IMR-90 (cell line): ENCODE measurements at places on chromosomes 3 and 15.

GRCh38 chr15:47265686-47266085 is 451.6 kb upstream of the SEMA6D start:
- H3K4me1 ChIP-seq, result no peaks in the 10 kb centered on the region
- H3K36me3 ChIP-seq, result no peaks in the 10 kb centered on the region
- no peaks in the 10 kb centered on the region for H3K27me3 ChIP-seq
- no peak overlapping the region for H3K4me3 ChIP-seq

- 0 out of 2 replicates have a peak, but pooled peaks cover 1% of the 10 kb centered on the region for H3K36me3 ChIP-seq
- H3K27me3 ChIP-seq, result no peaks in the 10 kb centered on the region
- no peak overlapping the region for H3K4me3 ChIP-seq
- peaks cover 8% of the 10 kb centered on the region for H3K4me1 ChIP-seq
- DNase-seq, result peak; percentile 93
- peak overlapping the region; percentile 8; the same call in 1 of the 2 replicates for H3K27ac ChIP-seq
Observed at GRCh38 chr3:42179110-42179725, 86.8 kb downstream of the CCK start.

DNA sequence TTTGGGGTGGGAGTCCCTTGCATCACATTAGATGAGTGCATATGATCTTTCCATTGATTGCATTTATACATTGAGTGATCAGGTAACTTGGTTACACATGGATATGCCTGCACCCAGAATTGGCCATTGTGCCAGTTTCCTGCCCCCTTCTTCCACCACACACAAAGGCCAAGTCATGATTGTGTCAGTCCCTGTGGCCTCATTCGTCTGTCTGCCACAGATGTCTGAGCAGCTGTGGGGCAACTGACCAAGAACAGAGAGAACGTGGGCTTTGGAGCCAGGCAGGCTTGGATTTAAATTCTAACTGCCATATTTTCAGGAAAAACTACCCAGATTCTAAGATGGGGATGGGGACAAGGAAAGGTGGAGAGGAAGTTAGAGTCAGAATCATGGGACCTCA is 27.0 kb downstream of the CCNL1 start:
- H3K27ac ChIP-seq, result no peak overlapping the region
- peaks cover 39% of the 10 kb centered on the region for H3K4me1 ChIP-seq
- H3K36me3 ChIP-seq, result no peaks in the 10 kb centered on the region

- peaks cover 11% of the 10 kb centered on the region for H3K4me1 ChIP-seq
- DNase-seq, result peak; percentile 77
- H3K27me3 ChIP-seq, result no peaks in the 10 kb centered on the region
- H3K4me3 ChIP-seq, result no peak overlapping the region
- no peak overlapping the region for H3K27ac ChIP-seq
Observed at GRCh38 chr15:38041576-38041975, 107.1 kb downstream of the TMCO5A start.

DNA sequence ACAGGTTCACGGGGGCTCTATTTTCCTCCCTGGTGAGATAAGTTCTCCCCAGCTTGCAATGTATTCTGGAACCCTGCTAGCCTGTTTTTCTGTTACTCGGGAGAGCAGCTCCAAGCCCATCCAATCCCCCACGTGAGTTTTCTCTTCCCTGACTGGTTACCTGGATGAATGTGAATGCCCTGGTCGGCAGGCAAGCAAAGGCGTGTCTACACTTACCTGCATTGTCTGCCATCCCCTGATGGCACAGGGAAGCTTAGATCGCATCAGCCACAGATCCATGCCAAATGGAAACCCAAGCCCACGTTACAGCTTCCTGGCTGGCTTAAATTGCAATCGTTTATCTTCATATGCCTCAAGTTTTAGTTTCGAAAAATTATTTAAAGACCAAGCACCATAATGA is 149.9 kb downstream of the FOXP1 start:
- H3K4me1 ChIP-seq, result peaks cover 2% of the 10 kb centered on the region; the same call in 1 of the 2 replicates
- no peaks in the 10 kb centered on the region for H3K36me3 ChIP-seq
- no peak overlapping the region for H3K27ac ChIP-seq
- DNase-seq, result no peak
- no peaks in the 10 kb centered on the region for H3K27me3 ChIP-seq
- H3K4me3 ChIP-seq, result no peak overlapping the region

DNA sequence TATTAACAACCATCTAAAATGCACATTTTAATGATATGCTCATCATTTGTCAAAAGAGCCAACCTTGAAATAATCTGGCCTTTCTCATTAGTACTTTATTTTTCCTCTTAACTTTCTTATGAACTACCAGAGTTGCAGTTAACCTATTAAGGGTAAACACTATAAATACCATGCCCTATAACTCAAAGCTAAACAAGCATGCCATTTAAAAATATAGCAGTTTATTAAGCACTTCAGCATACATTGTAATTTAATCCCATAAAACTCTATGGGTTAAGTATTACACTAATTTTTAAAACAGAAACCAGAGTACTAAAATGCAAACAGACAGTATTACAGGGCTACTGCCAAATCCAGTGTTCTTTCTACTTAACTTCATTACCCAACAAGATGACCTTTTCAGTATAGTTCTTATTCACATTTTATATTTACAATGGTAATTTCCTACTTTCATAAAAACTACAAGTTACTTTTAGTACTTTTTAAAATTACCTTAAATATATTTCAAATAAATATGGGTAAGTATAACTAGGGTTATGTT is 11.8 kb downstream of the NPTN start:
- no peak overlapping the region for H3K27ac ChIP-seq
- H3K4me3 ChIP-seq, result no peak overlapping the region
- no peaks in the 10 kb centered on the region for H3K27me3 ChIP-seq
- H3K4me1 ChIP-seq, result peaks cover 4% of the 10 kb centered on the region
- DNase-seq, result no peak

DNA sequence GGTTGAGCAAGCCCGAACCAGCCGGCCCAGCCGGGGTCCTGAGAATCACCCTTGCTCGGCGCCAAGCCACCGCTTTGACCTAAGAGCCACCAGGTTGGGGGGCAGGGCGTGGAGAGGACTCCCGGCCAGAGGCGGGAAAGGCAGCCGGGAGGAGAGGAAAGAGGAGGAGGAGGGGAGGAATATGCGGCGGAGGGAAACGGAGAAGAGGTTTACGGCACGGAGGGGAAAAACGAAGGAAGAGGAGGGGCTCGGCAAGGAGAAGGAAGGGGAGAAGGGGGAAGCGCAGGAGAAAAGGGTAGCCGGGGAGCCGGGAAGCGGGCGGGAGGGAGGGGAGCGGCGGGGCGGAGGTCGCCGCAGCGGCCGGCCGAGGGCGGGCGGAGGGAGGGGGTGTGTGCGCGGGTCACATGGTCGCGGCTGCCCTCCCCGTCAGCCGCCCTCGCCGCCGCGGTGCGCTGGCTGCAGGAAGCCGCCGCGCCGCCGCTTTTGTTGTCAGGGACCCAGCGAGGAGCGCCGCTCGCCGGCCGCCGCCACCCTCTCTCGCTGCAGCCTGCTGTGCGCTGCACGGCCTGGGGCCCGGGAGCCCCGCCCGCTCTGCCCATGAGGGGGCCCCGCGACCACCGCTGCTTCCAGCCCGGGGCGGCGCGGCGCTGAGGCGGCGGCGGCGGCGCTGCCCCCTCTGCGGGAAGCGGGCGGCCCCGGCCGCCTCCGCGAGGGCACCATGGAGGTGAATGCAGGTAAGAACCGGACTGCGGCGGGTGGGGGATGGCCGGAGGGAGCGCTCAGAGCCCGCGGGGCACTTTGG is at the start of gene NR1D2:
NR1D2 (plus strand) TSS at position 426 of the 802 bp plus-strand sequence; CDS start at position 719, 293 bp downstream.
- DNase-seq, result peak; percentile 73
- H3K27me3 ChIP-seq, result no peaks in the 10 kb centered on the region
- no peaks in the 10 kb centered on the region; the same call in 1 of the 2 replicates for H3K36me3 ChIP-seq
- H3K4me1 ChIP-seq, result peaks cover 13% of the 10 kb centered on the region

- peaks cover 4% of the 10 kb centered on the region; the same call in 1 of the 2 replicates for H3K4me1 ChIP-seq
- no peaks in the 10 kb centered on the region for H3K27me3 ChIP-seq
Observed at GRCh38 chr3:123952844-123953520, 8.0 kb downstream of the CCDC14 start.

GRCh38 chr3:187327845-187328244 is 36.3 kb upstream of the MASP1 start:
- no peaks in the 10 kb centered on the region for H3K4me1 ChIP-seq
- peaks cover 23% of the 10 kb centered on the region for H3K27me3 ChIP-seq
- H3K27ac ChIP-seq, result no peak overlapping the region
- no peak overlapping the region for H3K4me3 ChIP-seq
- no peaks in the 10 kb centered on the region for H3K36me3 ChIP-seq
- no peak for DNase-seq

- DNase-seq, result peak; percentile 98
- peaks cover 14% of the 10 kb centered on the region for H3K4me1 ChIP-seq
- H3K36me3 ChIP-seq, result no peaks in the 10 kb centered on the region; the same call in 1 of the 2 replicates
- H3K27ac ChIP-seq, result peak overlapping the region; percentile 87
Observed at GRCh38 chr3:159765030-159765859, 223.4 kb upstream of the IL12A start.

- no peak overlapping the region for H3K27ac ChIP-seq
- H3K36me3 ChIP-seq, result peaks cover 14% of the 10 kb centered on the region; the same call in 1 of the 2 replicates
- peaks cover 13% of the 10 kb centered on the region; the same call in 1 of the 2 replicates for H3K4me1 ChIP-seq
- DNase-seq, result no peak
- no peaks in the 10 kb centered on the region for H3K27me3 ChIP-seq
Observed at GRCh38 chr3:52836986-52837385, 2.2 kb upstream of the MUSTN1 start.

GRCh38 chr3:167918686-167919085 is 177.0 kb downstream of the GOLIM4 start:
- H3K4me1 ChIP-seq, result no peaks in the 10 kb centered on the region
- H3K27me3 ChIP-seq, result no peaks in the 10 kb centered on the region; the same call in 1 of the 2 replicates
- DNase-seq, result no peak
- no peak overlapping the region for H3K27ac ChIP-seq
- no peak overlapping the region for H3K4me3 ChIP-seq

DNA sequence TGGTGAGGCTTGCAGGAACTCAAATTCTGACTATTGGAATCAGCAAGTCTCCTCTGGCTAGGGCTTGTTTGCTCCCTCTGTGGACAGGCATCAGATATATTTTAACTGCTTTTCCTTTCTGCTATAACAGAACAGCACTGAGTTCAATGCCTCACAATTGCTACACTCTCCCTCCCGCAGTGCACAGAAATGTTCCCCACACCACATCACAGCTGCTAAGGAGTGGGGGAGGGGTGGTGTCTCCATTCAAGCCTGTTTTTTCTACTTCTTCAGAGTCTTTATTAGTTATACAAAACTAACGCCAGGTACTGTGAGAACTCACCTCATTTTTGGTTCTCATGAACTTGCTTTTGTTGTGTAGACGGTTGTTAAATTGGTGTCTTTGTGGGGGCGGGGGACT is 68.5 kb downstream of the BCHE start:
- no peaks in the 10 kb centered on the region for H3K36me3 ChIP-seq
- H3K4me3 ChIP-seq, result no peak overlapping the region
- H3K4me1 ChIP-seq, result no peaks in the 10 kb centered on the region
- no peaks in the 10 kb centered on the region for H3K27me3 ChIP-seq

DNA sequence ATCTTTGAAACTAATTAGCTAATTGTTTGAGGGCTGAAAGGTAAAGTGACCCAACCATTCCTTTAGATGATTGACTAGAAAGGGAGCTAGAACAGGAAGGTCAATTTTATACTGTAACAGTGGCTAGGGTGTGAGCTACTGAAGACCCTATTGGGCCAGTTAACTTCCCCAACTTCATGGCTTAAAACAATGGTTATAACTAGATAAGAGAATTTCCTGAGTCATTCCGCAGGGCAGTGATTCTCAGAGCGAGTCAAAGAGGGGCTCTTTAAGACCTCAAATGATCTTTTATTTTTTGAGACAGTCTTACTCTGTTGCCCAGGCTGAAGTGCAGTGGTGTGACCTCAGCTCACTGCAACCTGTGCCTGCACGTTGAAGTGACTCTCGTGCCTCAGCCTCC is 33.7 kb upstream of the TTBK2 start:
- H3K4me1 ChIP-seq, result peaks cover 1% of the 10 kb centered on the region; the same call in 1 of the 2 replicates
- no peak for DNase-seq
- H3K4me3 ChIP-seq, result no peak overlapping the region
- H3K27me3 ChIP-seq, result no peaks in the 10 kb centered on the region

- DNase-seq, result no peak
- H3K4me3 ChIP-seq, result no peak overlapping the region
Observed at GRCh38 chr3:122945230-122945629, 82.3 kb downstream of the SEMA5B start.

- peak overlapping the region; percentile 96 for H3K27ac ChIP-seq
- no peaks in the 10 kb centered on the region for H3K27me3 ChIP-seq
- DNase-seq, result no peak
- peaks cover 9% of the 10 kb centered on the region for H3K4me1 ChIP-seq
- H3K36me3 ChIP-seq, result peaks cover 12% of the 10 kb centered on the region
Observed at GRCh38 chr3:49410846-49411534, 786 bp downstream of the RHOA start.

GRCh38 chr3:30646181-30646876 is 39.9 kb downstream of the TGFBR2 start:
- H3K27me3 ChIP-seq, result no peaks in the 10 kb centered on the region
- H3K4me1 ChIP-seq, result peaks cover 34% of the 10 kb centered on the region
- no peak for DNase-seq
- H3K36me3 ChIP-seq, result peaks cover 27% of the 10 kb centered on the region
- no peak overlapping the region for H3K4me3 ChIP-seq

- no peaks in the 10 kb centered on the region for H3K36me3 ChIP-seq
- no peak for DNase-seq
- no peak overlapping the region for H3K4me3 ChIP-seq
Observed at GRCh38 chr3:197495059-197495455, 60.7 kb downstream of the BDH1 start.

DNA sequence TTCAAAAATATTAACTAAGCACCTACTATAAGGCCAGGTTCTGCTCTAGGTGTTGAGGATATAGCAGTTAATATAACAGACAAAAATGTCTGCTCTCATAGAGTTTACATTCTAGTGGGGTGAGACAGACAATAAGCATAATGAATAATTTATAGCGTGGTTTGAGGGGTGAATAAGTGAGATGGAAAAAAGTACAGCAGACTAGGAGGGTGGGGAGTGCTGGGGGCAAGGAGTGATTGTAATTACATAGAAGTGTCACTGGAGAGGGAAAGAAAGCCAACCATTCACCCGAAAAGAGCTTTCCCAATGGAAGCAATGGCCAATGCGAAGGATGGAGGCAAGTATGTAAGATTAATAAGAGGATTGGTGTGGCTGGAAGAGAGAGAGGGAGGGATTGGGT is 552.9 kb upstream of the KCNMB2 start:
- no peaks in the 10 kb centered on the region for H3K36me3 ChIP-seq
- peaks cover 2% of the 10 kb centered on the region for H3K4me1 ChIP-seq
- DNase-seq, result no peak
- H3K27me3 ChIP-seq, result no peaks in the 10 kb centered on the region
- no peak overlapping the region for H3K4me3 ChIP-seq

- peaks cover 3% of the 10 kb centered on the region; the same call in 1 of the 2 replicates for H3K36me3 ChIP-seq
- no peaks in the 10 kb centered on the region for H3K27me3 ChIP-seq
- peak overlapping the region; percentile 97 for H3K4me3 ChIP-seq
Observed at GRCh38 chr15:72472992-72473610, 1.0 kb upstream of the ARIH1 start.

- no peak overlapping the region for H3K27ac ChIP-seq
- peaks cover 2% of the 10 kb centered on the region; the same call in 1 of the 2 replicates for H3K4me1 ChIP-seq
- no peak overlapping the region for H3K4me3 ChIP-seq
- H3K36me3 ChIP-seq, result peaks cover 19% of the 10 kb centered on the region
Observed at GRCh38 chr3:57919987-57920386, 88.2 kb upstream of the FLNB start.

DNA sequence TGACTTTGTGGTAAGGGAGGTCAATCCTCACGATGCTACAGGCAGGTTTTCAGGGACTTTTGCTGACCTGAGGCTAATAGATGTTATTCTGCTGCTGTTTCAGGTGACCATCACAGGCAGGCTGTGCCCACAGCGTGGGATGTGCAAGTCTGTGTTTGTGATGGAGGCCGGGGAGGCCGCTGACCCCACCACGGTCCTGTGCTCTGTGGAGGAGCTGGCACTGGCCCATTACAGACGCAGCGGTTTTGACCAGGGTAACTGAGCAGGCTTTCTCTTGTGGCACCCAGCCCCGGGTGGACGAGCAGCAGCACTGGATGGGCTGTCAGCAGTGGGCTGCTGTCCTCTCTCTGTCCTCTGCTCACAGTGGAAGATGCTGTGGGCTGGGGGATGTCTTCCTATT is 22.0 kb downstream of the FAN1 start:
- no peak overlapping the region for H3K27ac ChIP-seq
- peaks cover 26% of the 10 kb centered on the region for H3K4me1 ChIP-seq
- no peak overlapping the region for H3K4me3 ChIP-seq
- peaks cover 64% of the 10 kb centered on the region for H3K36me3 ChIP-seq
- H3K27me3 ChIP-seq, result no peaks in the 10 kb centered on the region; the same call in 1 of the 2 replicates
- no peak for DNase-seq
